ENCODE measurements at places on chromosomes 5 and 9.

GRCh38 chr5:39518516-39518915 lies 93.7 kb upstream of the DAB2 start:
- DNase-seq: no peak

GRCh38 chr5:37436146-37436934 lies 57.2 kb downstream of the WDR70 start:
- no peak for DNase-seq

DNA sequence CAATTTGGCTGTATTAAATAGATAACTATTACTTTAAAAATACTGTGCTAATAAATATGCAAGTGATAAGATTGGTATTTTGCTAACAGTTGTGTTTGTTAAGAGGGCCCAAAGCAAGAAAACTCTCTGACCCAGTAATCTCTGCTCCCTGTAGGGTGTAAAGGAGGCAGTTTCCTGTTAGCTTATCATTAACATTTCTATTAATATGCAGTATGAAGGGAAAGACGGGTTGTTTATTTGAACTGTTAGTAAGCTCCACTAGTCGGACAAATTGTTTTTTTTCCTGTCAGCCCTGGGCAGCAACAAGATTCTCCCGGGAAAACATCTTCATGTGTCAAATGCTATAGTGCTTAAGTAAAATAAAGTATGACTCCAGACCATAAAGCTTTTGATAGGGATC lies 35.6 kb downstream of the ERP44 start:
- no peak for DNase-seq

GRCh38 chr9:134885679-134886412 lies 5.2 kb downstream of the FCN2 start:
- DNase-seq: no peak

GRCh38 chr5:68464424-68464823 lies 248.9 kb downstream of the PIK3R1 start:
- no peak for DNase-seq

DNA sequence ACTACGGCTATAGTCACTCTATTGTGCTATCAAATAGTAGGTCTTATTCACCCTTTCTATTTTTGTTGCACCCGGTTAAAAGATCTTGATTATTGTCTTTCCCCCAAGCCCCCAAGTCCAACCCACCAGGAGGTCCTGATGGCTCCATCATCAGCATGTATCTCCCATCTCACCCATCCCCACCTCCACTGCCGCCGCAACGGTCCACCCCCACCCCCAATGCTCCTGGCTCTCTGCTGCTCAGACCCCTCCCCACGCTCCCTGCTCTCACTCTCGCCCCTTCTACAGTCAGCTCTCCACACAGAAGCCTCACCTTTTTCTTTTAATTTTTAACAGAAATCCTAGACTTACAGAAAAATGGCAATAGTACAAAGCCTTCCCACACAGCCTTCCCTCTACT lies 51.5 kb upstream of the SH3PXD2B start:
- no peak for DNase-seq

DNA sequence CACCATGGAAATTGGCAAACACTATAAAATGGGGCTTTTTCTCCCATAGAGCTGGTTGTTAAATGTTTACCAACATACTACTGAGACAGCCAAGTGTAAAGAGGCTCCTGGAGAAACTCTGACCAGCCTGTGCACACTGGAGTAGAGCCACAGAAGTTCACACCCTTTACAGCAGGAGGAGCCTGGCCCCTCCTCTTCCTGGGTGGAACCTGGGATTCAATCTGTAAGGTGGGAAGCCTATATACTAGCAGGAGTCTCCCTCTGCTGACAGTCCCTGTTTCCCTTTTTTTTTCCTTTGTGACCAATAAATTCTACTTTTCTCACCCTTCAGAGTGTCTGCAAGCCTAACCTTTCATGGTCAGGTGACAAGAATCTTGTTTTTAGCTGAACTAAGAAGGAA lies 10.4 kb upstream of the SLC30A5 start:
- DNase-seq: no peak

Measured in dorsolateral prefrontal cortex (tissue), 122 donors.